Inflammatory macrophage treated with lipopolysaccharide for 1 hour (primary cell): ENCODE measurements at places on chromosomes 5 and 9.

- DNase-seq: no peak
Observed at GRCh38 chr9:91677331-91677730, 253.7 kb upstream of the NFIL3 start.

- no peak for DNase-seq
Observed at GRCh38 chr9:8437259-8437658, 637.7 kb upstream of the DMAC1 start.

DNA sequence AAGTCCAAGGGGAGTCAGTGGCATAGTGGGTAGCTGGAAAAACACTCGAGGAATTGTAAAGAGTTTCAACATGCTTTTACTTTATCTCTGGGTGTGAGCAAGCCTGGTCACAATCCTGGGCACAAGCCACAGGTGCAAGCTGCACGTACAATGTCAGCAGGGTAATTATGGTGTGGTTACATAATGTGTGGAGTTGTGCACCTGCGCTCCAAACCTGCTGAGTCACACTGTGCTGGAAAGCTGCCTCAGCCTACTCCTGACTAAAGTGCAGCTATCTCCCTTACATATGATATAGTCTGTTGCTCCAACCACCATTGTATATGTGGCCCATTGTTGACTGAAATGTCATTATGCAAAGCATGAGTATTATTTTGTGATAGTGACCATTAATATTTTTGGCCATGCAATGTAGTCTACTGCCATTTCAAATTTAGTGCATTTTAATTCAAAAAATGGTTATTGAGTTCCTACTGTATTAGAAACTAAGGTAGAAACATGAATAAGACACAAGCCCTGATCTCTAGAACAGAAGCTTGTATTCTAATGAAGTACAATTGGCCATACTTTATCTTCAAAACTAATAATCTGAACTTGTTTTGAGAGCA, 160.9 kb upstream of the SLC30A5 start:
- no peak for DNase-seq

- no peak for DNase-seq
Observed at GRCh38 chr9:18404434-18405029, 69.4 kb upstream of the ADAMTSL1 start.

DNA sequence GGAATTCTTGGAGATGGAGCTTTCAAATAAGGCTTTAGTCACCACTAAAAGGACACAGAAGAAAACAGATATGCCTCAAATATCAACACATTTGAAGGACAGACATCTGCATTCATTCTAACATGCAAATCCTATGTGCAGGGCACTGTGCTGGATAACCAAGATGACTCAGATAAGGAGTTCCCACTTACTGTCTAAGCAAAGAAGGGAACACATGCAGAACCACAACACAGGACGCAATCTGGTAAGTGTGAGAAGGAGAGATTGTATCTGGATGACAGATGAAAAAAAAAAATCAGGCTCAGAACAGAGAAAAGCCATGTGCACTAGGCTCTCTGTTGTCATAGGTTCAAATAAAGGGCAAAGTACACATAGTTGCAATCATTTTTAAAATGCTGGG, 42.5 kb downstream of the ELAVL2 start:
- DNase-seq: no peak

DNA sequence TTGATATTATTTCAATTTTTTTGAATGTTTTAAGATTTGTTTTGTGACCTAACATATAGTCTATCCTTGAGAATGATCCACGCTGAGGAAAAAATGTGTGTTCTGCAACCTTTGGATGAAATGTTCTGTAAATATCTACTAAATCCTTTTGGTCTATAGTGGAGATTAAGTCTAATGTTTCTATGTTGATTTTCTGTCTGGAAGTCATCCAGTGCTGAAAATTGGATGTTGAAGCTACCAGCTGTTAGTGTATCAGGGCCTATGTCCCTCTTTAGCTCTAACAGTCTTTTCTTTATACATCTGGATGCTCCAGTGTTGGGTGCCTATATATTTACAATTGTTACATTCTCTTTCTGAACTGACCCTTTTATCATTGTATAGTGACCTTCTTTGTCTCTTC, 422.3 kb downstream of the TMEM232 start:
- no peak for DNase-seq
